ENCODE measurements at places on chromosomes 13 and 19.
A peak's percentile ranks its signal among the peaks of the same experiment; 100 is the strongest.

GRCh38 chr19:56727677-56728076 lies 56.1 kb upstream of the ZNF835 start:
- DNase-seq = no peak

DNA sequence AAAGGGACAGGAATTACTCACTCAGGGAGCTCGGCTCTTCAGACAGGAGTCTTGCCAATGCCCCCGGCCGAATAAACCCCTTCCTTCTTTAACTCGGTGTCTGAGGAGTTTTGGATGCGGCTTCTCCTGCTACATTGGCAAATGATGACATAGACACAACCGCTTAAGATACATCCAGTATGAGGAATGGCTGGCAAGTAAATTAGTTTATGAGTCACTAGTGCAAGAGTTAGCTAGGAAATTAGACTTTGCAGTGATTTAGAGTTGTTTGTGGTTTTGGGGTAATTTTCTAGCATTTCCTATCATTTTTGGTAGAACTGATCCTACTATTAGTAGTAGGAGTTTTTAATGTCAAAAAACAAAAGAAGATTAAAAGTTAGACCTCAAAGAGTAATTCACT lies 166.2 kb downstream of the SLITRK1 start:
- DNase-seq = no peak

GRCh38 chr19:49491030-49491803 lies 3.8 kb downstream of the RPL13A start:
- no peak for DNase-seq

DNA sequence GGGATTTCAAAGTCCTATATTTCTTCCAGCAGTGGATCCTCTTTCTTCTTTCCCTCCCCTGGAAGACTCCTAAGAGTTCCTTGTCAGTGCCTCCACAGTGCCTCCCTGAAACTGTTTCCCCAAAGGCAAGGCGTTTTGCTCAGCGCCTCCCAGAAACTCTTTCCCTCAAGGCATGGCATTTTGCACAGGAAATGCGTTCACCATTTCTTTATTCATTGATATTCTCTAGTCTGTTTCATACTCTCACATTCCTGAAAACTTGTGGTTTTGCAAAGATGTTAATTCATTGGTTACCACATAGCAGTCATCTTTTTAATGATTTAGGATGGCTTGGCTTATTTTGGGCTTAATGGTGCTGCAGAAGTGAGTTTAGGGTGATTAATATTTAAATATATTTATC lies 177.3 kb upstream of the SLC10A2 start:
- no peak for DNase-seq

DNA sequence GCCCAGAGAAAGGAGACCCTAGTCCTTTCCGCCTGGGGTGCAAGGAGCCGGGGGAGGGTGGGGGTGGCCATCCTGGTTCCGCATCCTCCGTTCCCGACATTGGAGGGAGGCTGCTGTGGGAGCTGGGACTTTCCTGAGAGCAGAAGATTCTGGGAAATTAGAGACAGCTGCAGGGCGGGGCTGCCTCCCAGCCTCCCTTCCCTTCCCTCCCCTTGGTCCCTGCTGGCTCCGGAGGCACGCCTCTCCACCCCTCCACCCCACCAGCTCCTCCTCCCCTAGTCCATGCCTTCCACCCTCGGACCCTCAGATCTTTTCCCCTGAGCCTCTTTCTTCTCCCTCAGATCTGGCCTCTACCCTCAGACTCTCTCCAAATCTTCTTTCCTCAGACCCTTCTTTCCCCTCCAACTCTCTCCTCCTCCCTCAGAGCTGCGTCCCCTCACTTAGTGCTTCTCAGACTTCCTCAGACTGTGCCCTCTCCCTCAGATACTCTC lies 3.1 kb upstream of the BCL3 start:
- no peak for DNase-seq

DNA sequence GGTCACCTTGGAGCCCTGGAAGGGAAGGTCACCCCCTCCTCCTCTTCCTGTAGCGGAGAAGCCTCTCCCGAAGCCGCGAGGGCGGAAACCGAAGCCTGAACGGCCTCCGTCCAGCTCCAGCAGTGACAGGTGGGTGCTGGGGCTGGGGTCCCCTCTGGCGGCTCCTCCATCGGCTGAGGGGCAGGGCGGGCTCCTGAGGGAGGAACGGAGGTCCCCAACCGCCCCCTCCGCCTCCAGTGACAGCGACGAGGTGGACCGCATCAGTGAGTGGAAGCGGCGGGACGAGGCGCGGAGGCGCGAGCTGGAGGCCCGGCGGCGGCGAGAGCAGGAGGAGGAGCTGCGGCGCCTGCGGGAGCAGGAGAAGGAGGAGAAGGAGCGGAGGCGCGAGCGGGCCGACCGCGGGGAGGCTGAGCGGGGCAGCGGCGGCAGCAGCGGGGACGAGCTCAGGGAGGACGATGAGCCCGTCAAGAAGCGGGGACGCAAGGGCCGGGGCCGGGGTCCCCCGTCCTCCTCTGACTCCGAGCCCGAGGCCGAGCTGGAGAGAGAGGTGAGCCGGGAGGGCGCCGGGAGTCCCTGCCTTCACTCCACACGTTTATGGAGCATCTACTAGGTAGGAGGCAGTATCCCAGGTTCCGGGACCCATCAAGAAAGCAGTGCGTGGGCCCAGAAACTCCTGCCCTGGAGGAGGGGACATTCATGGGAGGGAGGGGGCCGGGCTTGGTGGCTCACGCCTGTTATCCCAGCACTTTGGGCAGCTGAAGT lies 22.0 kb downstream of the HDGFL2 start:
- no peak for DNase-seq

GRCh38 chr19:18298601-18299000 lies 17.2 kb upstream of the JUND start:
- DNase-seq = no peak

DNA sequence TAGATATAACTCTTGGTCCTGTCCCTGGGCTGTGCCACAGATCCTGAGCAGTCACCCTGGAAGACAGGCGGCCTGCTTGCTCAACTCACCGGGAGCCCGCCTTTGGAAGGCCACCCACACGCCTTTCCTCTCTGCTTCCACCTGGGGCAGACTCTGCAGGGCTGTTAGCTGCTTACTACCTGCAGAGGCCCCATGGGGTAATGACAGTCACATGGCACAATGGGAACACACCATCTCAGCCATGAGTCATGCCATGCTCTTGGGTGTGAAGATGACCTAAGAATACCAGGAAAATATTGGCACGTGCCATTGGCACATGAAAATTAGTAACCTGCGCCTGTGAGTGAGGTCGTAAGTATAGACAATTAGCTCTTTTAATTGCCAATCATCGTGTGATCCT lies 108.6 kb downstream of the COL4A2 start:
- DNase-seq = no peak

DNA sequence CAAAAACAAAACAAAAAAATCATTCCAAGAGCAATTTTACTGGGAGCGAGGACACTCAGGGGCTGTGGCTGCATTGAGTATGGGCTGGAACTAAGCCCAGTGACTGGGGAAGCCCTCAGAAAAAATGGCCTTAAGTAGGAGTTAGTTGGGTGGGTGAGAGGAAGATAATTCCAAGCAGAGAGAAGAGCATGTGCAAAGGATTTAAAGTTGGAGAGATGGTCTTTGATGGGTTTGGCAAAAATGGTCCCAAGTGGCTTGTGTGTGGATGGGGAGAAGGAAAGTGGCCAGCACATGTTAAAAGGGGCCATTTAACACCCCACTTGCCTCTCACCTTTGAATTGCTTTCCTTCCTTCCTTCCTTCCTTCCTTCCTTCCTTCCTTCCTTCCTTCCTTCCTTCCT lies 6.7 kb upstream of the CYP4F22 start:
- no peak for DNase-seq

DNA sequence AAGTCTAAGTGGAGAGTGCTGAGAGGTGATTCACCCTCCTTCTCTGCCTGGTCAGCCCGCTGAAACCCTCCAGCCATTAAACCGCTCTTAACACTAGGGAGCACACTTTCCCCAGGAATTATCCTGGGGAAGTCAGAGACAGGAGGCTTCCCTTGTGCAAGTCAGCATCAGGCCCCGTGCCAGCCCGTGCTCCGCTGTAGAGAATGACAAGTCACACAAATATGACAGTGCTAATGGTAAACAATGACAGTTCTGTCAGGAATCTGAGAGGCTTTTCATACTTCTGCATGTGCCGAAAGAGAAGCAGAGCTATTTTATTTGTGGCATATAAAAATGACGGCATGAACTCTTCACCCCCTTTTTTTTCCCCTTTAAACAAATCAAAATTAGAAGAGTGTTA lies 816.9 kb upstream of the SLC10A2 start:
- no peak for DNase-seq

DNA sequence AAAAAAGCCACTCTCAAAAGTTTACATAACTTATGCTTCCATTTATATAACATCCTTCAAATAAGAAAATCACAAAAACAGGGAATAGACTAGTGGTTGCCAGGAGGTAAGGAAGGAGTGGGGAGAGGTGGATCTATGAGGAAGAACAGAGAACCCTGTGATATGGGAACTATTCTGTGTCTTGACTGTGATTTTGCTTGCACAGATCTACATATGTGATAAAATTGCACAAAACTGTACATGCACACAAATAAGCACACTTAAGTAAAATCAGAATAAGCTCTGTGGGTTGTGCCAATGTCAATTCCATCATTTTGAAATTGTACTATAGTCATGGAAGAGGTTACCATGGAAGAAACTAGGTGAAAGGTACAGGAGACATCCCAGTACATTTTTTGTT lies 121.6 kb upstream of the SGCG start:
- no peak for DNase-seq

GRCh38 chr13:95128045-95128643 lies 173.1 kb downstream of the ABCC4 start:
- DNase-seq = no peak

DNA sequence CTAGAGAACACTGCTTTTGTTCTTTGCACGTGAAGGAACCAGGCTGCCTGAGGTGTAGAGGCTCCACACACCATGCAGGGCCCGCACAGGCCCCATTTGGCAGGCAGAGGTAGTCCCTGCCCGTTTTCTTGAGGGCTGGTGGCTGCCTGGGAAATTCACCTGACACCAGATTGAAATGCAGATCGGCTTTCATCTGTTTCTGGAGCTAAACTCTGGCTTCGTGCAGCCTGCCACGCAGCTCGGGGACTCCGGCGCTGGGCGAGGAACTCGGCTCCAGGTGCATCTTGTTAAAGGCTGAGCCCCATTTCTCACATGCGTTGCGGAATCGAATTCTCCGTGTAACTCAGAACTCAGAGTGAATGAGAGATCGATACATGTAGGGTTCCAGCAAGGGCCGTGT lies 37.7 kb downstream of the ATP11A start:
- no peak for DNase-seq

- DNase-seq = no peak
Observed at GRCh38 chr13:101673360-101674105, 221.1 kb downstream of the ITGBL1 start.

- peak; percentile 39 for DNase-seq
Observed at GRCh38 chr19:38666663-38667511, 19.4 kb downstream of the ACTN4 start.

DNA sequence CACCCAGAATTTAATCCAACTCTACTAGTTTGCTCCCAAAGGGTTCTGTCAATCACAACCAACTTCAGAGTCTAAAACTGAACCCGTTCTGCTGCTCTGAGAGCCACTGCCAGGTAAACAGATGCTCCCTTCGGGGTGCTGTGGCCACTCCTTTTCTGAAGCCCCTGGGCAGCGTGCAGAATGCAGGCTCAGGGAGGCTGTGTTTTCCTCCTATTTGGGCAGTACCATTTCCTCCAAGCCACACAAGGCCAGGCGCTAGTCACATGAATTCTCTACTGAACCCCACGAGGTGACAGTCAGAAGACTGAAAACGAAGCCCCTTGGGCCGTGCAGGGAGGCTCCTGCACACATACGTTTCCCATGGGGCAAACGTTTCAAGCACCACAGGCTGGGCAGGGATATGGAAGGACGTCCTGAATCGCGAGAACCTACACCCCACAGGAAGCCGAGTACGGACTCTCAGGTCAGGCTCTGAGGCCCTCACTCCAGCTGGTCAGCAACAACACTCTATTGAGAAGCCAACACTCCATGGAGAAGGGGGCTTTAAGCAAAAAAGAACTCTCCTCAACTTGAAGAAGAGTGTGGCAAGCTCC lies 71.8 kb downstream of the CCDC70 start:
- DNase-seq = no peak

GRCh38 chr13:44414716-44415115 lies 41.1 kb downstream of the SERP2 start:
- DNase-seq = no peak

DNA sequence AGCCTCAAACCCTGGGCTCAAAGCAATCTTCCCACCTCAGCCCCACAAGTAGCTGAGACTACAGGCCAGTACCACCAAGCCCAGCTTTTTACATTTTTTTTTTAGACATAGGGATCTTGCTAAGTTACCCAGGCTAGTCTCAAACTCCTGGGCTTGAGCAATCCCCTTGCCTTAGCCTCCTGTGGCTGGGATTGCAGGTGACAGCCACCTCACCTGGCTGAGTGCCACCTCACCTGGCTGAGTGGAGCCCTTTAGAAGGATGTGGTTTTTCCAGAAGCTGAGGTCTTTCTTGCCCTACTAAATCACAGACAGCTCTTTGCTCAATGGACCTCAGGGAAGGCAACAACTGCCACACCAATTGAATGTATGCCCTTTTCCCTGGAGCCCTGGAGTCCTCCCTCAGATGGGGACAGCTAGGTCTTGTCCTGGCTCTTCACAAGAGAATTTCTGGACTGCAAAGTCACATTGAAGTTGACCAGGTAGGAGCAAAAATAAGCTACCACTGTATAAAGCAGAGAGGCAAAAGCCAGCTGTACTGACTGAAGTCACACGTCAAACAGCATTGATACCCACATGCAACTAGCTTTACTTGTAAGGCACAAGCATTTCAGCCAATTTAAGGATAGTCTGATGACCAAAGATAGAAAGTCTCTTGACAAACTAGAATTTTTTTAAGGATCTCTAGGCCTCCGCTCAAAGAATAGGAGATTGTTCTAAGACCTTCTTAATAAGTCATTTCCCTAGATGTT lies 14.0 kb downstream of the PDX1 start:
- DNase-seq = no peak

- DNase-seq = no peak
Observed at GRCh38 chr13:67001363-67001762, 228.8 kb downstream of the PCDH9 start.

DNA sequence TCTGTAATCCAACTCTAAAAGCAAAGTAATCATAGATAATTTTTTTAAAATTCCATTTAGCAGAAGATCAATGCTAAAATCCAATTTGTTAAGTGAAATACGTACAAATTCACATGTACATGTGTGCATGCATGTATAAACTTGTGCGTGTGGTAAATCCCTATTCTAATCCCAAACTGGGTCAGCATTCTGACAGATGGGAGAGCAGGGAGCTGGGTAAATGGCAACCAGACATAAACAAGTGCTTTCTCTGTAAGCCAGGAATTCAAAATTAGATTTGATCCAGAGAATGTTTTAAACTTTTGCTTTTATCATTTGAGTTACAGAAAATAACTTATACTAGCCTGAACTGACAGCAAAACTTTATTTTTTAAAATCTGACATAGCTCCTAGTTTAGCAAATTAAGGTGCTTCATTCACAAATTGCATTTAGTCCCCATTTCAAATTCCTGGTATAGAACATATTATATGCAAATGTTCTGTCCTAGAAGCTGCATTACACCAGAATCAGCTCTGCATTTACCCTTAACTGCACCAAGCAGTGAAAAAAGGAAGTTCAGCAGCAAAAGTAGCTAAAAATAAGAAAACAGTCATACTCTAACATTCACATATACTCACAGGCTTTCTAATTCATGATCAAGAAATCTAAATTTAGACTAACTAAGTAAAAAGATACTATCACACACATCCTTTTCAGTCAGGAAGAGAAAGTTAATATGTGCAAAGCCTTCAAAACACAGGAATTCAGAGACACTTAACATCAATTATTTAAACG lies 32.6 kb downstream of the UBL3 start:
- DNase-seq = no peak

- no peak for DNase-seq
Observed at GRCh38 chr13:109718726-109719125, 67.7 kb downstream of the IRS2 start.
